Cortex of kidney (tissue), 1 donor: ENCODE measurements at places on chromosomes 11 and 22.

GRCh38 chr11:73295241-73295995 is 12.7 kb upstream of the ARHGEF17 start:
- DNase-seq, result no peak

GRCh38 chr11:2928605-2929530 is at the start of gene PHLDA2:
Gene PHLDA2 (minus strand): TSS chr11:2929420. CDS start chr11:2929364, 56 bp downstream.
- no peak for DNase-seq

- DNase-seq, result no peak
These were observed 84.4 kb downstream of the PRR5L start for GRCh38 chr11:36380296-36381014.

- no peak for DNase-seq
These were observed 12.2 kb upstream of the GSTP1 start for GRCh38 chr11:67571443-67571842.

DNA sequence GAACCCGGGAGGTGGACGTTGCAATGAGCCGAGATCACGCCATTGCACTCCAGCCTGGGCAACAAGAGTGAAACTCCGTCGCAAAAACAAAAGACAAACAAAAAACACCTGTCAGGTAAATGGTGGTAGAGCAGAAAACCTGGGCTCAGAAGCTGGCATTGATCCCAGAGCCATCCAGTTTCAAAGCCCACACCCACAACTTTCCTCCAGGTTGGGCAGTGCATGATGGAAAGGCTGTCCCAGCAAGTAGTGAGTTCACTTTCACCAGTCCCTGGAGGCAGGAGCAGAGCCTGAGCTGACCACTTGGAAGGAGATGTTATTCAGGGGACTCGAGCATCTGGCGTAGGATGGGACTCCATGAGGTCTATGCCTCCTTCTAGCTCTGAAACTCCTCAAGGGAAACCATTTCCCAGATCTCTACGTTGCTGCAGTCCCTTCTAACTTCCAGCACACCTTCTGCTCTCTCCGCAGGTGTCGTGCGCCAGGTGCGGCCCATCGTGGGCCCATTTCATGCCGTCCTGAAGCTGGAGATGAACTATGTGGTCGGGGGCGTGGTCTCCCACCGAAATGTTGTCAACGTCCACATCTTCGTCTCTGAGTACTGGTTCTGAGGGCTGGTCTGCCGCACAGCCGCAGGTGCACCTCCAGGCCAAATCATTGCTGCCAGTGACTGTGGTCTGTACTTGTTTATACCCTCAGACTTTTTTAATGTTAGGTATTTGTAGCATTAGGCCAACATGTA is 71.6 kb upstream of the ATXN10 start:
- DNase-seq, result no peak

GRCh38 chr11:44601471-44602370 is 36.3 kb downstream of the CD82 start:
- DNase-seq, result no peak

DNA sequence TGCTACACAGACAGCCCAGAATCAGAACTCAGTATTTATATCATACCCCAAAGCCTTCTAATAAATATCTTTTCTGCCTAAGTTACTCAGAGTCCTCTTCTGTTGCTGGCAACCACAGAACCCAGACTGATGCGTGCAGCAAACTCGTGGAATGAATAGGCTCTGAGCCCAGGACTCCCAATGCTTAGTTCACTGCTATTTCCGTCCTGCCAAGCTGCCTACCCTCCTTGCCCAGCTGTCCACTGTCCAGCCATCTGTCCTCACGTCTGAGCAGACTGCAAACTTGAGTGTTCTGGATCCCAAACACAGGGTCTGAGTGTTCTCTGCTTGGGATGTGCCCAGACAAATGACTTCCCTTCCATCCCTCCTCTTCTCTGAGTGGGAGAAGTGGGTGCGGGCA is 19.4 kb downstream of the PTPN5 start:
- no peak for DNase-seq

DNA sequence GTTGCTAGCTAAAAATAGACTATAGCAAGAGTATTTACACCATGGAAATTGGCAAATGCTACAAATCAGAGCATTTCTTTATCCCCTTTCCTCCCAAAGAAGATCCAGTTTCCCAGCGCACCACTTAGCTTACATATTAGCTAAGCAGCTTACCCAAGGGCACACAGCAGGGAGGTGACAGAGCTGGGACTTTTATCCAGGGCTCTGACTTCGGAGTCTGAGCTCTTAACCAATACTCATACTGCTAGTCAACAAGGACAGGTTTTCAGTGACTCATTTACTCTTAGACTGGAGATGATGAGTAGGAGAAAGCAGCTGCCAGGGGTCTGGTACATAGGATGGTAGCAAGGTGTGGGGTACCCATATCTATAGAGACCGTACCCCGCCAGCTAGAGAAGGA is 38.4 kb downstream of the NAV2 start:
- DNase-seq, result no peak

DNA sequence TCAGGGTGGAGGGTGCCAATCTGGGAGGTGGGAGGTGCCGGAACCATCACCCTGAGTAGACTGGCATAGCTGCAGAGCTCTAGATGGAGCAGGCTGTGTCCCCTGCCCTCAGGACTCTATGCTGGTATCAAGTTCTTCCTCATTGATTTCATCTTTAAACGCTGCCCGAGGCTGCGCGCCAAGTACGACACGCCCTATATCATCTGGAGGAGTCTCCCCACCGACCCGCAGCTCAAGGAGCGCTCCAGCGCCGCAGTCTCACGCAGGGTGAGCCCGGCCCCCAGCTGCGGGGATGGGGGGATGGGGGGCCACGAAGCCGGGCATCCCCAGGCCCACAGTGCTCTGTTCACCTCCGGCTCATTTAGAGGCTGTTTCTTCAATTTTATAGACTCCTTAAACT is 52.5 kb downstream of the GRAMD4 start:
- no peak for DNase-seq
